Omental fat pad (tissue), 4 donors: ENCODE measurements at places on chromosomes 7 and 10. TPM values are rescaled to one million over a fixed set of nuclear protein-coding genes. Genes with fewer than 3 reads are reported as not detected.

- DNase-seq = no peak
Observed at GRCh38 chr10:19194866-19195265, 146.3 kb downstream of the MALRD1 start.

DNA sequence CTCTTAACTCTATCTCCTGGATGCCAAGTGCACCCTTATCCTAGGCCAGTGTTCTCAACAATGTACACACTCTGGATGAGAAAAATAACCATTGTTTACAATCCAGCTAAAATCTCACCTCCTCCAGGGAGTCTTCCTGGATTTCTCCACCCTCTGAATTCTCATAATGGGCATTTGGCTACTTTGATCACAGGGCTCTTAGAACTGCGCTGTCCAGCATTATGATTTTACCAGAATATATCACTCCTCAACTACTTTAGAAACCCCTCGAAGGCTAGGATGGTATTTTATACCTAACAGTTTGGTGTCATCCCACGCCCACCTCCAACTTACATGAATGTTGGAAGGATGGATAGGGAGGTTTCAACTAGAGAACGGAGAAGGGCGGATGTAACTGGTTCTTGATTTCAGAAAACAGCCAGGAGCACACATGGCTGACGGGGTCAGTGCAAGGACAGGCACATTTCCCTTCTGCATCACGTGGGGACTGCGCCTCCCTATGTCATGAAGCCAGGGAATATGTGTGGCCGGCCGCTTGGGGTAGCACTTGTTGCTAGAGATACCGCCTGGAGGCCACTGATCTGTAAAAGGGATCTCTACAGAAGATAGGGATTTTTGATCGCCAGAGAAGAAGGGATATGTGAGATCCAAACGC is 1.2 kb upstream of the ATP6V0E2 start:
- peak; percentile 36 for DNase-seq

GRCh38 chr10:125091891-125092290 is 68.5 kb downstream of the CTBP2 start:
- DNase-seq = no peak

DNA sequence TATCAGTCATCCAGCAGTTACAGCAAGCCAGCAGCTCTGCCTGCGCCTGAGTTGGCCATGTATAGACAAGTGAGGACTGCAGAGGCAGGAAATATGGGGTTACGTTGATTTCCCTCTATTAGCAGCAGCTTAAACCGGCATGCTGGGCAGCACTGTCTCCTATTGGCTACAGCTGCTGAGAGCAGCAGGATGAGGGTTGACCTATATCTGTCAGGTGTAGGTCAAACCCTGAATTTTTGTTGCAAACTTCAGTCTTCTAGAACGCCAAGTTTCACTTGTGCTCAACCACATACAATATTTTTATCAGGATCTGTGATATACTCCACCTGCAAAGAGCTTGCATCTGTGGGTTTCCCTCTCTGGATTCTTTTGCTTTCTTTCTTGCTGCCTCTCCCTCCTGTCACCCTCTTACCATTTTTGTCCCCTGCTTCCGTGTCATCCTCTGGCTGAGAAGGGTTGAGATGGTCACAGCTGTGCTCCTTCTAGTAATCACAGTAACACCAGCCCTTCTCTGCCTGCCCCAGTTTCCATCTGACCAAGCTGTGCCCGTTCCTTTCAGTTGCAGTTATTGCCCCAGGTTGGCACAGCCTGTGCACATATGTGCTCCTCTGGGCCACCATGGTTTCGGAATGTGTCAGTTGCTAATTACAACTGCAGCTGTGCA is 23.8 kb upstream of the GLCCI1 start:
- DNase-seq = no peak

The ALOX5 gene
- total RNA-seq = 101 TPM

The CSTF2T gene
- 28.8 TPM for total RNA-seq

The GIMAP8 gene
- total RNA-seq = 14.4 TPM

The PRTFDC1 gene
- 5.4 TPM for total RNA-seq
